ENCODE measurements at places on chromosomes 1 and 21.
A peak's percentile ranks its signal among the peaks of the same experiment; 100 is the strongest.

DNA sequence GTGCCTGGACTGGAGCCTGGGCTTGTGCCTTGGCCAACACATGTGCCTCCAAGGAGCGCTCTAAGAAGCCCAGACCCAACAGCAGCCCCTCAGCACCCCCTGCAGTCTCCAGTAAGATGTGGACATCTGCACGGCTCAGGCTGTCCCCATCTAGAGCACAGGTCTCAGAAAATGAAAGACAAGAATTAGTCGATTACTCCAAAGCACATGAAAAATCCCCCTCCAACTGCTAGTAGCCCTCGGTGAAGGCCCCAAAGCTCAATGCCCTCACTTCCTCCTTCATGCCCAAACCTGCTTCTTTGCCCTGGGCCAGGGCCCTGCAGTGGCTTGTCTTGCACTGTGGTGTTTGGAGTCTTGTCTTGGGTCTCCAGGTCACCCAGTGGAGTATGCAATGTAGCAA, 21.9 kb upstream of the ERO1B start:
- DNase-seq: no peak

GRCh38 chr1:224929335-224930237, at the start of gene DNAH14:
Gene DNAH14 (plus strand): TSS chr1:224929675. CDS start chr1:224952703, 23,028 bp downstream.
- DNase-seq: no peak

DNA sequence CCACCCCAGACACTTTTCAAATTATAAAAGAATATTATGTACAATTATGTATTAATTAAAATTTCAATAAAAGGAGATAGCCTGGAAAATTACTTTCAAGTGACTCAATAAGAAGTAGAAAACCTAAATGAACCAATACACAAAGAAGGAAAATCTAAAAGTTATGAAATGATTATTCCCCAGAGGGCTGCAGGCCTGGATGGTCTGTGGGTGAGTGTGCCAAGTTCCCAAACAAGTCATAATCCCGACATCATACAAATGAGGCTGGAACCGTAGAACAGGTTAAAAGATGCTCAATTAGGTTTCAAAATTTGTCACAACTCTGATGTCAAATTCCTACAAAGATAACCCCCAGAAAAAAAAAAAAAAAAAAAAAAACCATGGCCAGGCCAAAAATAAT, 12.7 kb downstream of the SPATC1L start:
- DNase-seq: no peak

DNA sequence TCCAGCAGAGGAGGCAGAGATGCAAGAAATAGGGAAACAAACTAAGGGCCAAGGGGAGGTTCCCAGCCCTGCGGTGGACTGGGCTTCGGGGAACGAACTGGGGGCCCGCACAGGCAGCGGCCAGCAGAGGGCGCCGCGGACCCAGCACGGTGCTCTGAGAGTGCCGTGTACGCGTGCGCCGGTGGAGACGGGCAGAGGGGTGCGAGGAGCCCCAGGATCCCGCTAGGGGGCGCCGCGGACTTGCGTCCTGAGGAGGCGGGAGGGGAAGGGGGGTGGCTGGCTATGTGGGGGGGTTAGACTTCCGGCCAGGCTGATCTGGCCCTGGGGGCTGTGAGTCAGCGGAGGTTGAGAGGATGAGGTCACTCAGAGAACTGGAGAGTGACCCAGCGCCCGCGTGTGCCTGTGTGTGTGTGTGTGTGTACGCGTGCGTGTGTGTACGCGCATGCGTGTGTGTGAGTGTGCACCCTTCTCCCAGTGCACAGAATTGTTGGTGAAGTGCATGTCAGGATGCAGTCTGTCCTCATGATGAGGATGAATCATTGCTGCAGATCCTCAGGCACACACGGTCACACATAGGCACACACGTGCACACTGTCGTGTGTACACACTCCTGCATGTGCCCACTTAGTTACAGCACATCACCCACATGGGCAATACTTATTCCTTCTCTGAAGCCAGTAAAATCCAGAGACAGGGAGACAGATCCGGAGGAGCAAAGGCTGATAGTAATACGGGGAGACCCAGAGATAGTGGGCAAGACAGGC, 17.0 kb downstream of the NES start:
- peak; percentile 77 for DNase-seq

GRCh38 chr1:35557118-35557610, at the start of gene KIAA0319L:
Gene KIAA0319L (minus strand): TSS chr1:35557403. CDS start chr1:35554491, 2,912 bp downstream.
- no peak for DNase-seq

DNA sequence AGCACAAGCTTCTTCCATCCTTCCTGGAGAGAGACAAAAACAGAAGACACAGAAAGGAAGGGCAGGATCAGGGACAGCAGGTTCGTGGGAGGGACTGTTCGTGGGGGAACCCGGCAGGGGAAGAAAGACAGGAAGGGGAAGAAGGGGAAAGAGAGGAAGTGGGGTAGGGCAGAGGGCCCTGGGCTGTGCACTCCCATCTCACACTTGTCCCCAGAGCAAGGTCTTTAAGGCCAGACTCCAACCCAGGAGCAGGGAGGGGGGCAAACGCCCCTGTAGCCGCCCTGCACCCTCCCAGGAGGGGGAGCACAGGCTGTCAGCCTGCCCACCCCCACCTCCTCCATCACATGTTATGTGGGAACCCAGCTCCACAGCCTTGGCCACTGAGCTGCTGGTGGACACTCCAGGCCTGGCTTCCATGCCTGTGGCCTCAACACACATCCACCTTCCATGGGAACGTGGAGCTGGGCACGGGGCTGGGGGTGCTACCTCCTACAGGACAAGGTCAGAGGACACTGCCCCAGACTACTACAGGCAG, 9.3 kb downstream of the SLC19A1 start:
- no peak for DNase-seq

DNA sequence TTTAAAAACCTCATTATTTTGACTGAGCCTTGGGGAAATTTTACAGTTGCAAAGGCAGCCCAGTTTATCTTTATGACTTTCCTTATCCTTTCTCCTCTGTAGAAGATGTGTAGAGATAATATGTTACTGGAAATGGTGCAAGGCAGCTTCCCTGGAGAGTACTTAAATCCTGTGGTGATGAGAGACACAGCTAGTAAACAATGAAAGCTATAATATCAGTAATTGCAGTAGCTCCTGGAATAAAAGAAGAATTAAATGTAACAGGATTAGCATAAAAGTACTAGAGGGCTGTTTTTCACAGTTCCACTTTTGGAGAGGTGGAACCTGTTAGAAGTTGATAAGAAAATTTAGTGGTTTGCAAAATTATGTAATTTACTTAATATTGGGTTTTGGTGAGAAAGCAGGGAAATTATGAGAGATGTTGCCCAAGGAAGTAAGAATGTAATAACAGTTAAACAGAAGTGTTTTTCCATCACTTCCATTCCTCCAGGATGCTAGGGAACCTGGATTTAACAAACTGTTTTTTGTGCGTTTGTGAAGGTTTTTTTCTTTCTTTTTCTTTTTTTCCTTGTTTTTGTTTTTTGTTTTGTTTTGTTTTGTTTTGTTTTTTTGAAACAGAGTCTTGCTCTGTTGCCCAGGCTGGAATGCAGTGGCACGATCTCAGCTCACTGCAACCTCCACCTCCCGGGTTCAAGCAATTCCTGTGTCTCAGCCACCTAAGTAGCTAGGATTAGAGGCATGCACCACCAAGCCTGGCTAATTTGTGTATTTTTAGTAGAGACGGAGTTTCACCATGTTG, 15.7 kb upstream of the EDEM3 start:
- no peak for DNase-seq

- DNase-seq: no peak
These were observed 22.7 kb upstream of the DNAJC28 start for GRCh38 chr21:33514229-33514628.

DNA sequence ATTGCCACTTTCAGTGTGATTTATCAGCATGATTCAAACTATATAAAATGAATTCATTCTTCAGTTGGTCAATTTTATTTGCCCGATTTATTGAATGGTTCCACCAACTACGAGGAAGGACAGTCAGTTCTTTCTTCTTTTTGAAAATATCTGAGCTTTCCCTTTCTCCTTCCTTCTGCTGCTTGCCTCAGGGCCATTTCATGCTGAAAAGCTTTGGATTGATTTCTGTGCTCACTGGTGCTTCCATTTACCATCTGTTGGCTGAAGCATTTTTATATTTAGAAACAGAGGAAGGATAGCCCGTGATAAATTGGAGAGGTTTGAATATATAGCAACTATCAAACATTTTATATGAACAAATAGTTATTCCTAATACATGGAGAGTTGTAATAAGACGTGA, 68.9 kb upstream of the ADAMTS5 start:
- DNase-seq: no peak

- no peak for DNase-seq
These were observed 4.5 kb downstream of the PRELP start for GRCh38 chr1:203480084-203480483.

GRCh38 chr1:99935534-99935933, 34.3 kb upstream of the SLC35A3 start:
- no peak for DNase-seq

GRCh38 chr1:40041466-40041838, 923 bp downstream of the CAP1 start:
- DNase-seq: no peak

GRCh38 chr1:209871430-209871829, 43.7 kb downstream of the UTP25 start:
- no peak for DNase-seq

DNA sequence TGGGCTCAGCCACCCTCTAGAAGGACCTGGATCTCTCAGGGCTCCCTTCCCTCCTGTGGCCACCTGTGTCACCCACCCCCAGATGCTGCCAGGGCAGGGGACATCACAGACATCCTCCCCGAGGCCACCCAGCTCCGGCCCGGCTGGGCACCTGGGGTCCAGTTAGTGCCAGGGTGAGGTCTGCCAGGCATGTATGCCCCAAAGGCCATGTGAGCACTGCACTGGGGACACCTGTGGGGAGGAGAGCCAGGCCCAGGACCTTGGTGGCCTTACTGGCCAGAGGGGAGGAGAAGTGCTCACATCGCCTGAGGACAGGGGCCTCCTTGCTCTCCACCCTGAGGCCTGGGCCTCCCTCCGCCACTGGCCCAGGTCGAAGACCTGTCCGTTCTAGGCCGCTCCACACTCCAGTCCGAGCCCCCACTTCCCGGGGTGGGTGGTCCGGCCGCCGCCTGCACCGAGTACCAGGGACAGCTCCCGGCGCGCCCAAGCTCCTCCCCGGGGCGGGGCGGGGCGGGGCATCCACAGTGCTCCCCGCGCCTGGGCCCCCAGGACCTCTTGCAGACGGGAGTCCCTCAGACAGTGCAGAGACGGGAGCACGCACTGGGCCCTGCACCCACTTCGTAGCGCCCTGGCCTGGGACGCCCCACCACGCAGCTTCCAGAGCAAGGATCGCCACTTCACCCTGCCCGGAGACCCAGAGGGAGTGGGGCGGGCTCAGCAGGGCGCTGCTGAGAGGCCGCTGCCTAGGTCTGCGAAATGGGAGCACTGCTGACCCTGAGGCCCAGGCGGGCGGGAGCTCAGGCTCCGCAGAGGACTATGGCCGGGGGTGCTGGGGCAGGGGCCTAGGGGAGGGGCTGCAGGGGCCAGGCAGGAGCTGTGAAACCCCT, 34.3 kb upstream of the CCDC27 start:
- DNase-seq: no peak

GRCh38 chr1:219188331-219188803, 14.7 kb downstream of the LYPLAL1 start:
- DNase-seq: no peak

- no peak for DNase-seq
These were observed 28.0 kb upstream of the ATP1A1 start for GRCh38 chr1:116345011-116345410.

- no peak for DNase-seq
These were observed 35.0 kb downstream of the PARP1 start for GRCh38 chr1:226372885-226373284.

DNA sequence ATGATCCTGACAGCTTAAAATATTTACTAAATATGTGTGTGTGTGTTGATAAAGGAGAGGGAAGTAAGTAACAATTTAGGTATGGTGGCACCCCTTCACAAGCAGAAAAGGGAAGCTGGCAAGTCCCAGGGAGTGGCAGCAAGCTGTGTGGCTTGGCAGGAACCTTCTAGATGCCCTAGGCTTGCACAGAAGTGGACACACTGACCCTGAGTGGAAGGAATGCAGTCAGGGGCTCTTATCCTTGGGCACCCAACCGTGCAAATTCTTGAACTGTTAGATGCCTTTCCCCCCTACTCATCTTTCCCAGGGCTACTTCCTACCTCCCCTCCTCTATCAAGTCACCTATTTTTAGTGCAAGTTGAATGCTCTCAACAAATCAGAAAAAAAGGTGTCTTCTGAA, 18.9 kb downstream of the ACP6 start:
- DNase-seq: no peak

All from activated CD4-positive, CD25-positive, alpha-beta regulatory T cell treated with anti-CD3 and anti-CD28 coated beads, Interleukin-2, amount 50 U/mL, for 16 hours (primary cell).